ENCODE measurements at places on chromosomes 6 and 20.

DNA sequence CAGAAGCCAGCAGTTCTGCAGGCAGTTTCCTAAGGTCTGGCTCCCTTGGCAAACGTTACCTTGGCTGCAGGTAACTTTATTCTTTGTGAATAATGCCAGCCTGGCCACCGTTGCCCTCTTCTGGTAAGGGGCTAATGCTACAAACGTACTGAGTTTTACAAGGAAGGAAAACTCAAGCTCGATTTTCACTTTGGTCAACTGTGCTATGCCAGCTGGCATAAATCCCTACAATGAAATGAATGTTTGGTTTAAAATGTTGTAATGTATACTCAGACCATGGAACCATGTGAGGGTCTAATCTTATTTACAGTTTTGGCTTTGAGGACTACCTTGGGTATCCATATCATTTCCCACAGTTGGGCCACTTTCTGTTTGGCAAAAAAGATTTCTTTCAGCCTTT is 101.4 kb downstream of the SLX4IP start:
- DNase-seq: no peak

GRCh38 chr6:81561071-81561564 is 191.4 kb downstream of the TENT5A start:
- no peak for DNase-seq

GRCh38 chr6:166997768-166998255 is 1.4 kb upstream of the CEP43 start:
- DNase-seq: peak; percentile 65

DNA sequence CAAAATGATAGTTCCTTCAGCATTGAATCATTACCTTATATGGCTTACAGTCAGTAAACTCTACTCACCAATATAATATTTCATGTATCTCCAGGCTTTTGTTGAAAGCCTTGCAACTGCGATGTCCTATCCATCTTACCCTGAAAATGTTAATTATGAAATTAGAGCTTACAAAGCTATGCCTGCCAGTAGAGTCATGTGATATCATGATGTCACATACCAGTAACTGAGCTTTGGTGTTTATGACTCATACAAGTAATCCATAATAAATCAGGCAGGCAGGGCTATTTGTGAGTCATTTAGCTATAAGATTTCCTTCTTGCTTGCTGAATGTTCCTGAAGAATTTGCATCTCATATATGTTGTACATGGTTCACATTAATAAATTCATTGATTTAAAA is 44.9 kb upstream of the FAM83B start:
- DNase-seq: peak; percentile 82

DNA sequence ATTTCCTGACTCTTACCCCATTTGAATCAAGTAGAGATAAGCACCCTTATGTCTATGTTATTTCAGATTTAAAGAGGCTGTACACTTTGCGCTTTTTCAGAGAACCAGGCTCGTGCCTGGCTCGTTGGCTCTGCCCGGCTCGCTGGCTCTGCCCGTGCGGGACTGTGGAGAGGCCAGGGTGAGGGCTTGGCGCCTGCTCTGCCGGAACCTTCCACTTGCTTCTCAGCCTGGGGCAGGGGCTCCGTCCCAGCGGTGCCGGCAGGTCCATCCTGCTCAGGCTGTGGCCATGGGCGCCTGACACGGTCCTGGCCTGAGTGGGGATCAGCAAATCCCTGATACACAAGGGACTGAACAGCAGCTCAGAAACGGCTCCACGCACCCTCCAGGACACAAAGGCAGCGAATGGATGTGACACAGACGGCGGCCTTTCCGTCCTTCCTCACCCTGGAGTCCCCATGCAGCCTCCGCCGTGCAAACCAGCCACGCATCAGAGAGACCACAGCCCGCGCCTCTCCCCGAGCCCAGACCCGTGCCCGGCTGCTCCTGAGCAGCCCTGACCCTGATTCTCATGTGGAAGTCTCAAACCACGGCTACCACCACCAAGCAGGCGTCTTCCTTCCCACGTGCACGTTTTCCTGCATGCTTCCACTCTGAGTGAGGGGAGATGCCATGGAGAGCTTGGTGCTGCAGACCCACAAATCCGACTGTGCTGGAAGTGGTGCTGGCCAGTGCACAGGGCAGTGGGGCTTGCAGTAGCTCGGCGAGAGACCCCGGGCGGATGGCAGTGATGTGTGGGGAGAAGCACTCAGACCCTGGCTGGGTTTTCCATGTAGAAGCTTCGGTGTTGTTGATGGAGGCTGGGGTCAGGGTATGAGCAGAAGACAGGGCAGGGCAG is 233.9 kb downstream of the ERMARD start:
- DNase-seq: no peak

GRCh38 chr6:106117579-106117978 is 31.4 kb downstream of the PRDM1 start:
- DNase-seq: no peak

- DNase-seq: no peak
Observed at GRCh38 chr6:156691018-156691417, 86.2 kb upstream of the ARID1B start.

GRCh38 chr6:97668716-97669115 is 385.7 kb upstream of the MMS22L start:
- no peak for DNase-seq

- DNase-seq: no peak
Observed at GRCh38 chr6:58290177-58290576, 972.7 kb downstream of the PRIM2 start.

GRCh38 chr6:27081931-27082330 is 165.6 kb upstream of the PRSS16 start:
- no peak for DNase-seq

DNA sequence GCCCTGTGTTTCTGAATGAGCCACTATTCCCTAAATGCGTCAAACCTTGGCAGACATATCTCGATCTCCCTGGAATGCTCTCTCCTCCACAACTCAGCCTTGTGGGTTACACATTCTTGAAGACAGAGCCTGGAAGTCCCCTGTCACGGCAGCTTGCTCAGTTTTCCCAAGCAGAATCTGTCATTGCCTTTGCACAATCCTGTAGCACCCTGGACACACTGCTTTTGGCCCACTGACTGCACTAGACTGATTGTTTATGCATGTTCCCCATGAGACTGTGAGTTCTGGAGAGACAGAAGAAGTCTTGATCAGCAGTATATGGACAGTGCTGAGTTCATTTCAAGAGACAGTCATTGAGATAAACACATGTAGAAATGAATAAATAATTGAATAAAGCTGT is 406.7 kb downstream of the CD83 start:
- no peak for DNase-seq

DNA sequence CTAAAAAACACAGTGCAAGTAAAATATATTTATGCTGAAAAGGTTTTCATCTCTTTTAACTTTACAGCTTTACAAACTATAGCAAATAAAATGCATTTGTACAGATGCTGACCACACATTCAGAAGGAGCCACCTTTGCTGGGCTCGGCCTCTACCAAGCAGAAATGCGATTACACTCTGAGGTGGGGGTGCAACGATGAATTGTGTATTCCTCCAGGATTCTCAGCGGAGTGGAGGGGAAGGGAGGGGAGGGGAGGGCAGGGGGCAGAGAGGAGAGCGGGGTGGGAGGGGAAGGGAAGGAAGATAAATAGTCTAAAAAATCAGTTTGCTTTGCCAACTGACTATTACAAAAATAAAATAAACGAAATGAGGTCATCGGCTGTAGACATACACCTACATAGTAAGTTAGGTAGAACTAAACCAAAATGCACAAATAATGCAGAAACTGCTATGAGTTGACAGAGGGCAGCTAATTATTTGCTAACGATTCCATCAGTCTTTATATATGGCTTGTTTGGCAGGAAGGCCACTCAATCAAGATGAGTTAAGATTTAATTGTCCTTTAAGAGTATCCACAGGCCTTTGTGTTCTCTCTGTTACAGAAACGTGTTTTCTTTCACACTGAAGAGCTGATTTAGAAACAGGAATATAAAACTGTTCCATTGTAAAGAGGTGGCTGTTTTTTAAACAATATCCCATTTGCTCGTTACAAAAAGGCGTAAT is 90.1 kb downstream of the TAF4 start:
- DNase-seq: no peak

DNA sequence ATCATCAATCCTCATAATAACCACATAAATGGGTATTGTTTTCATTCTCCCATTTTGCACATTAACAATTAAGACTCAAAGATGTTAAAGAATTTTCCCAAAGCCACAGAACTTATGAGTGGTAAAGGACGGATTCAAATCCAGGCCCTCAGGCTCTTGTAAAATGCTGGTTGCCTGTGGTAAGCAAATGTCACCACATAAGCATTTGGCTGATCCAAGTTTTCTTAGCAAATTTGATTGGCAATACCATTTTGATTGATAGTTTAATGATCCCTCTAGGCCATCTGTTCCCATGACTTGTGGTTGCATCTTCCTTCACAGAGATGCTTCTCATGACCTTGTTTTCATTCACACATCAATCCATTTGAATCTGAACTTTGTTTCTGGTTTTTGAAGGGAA is 252.0 kb upstream of the RIN2 start:
- no peak for DNase-seq

- peak; percentile 38 for DNase-seq
Observed at GRCh38 chr6:138004430-138005287, 102.6 kb downstream of the PERP start.

DNA sequence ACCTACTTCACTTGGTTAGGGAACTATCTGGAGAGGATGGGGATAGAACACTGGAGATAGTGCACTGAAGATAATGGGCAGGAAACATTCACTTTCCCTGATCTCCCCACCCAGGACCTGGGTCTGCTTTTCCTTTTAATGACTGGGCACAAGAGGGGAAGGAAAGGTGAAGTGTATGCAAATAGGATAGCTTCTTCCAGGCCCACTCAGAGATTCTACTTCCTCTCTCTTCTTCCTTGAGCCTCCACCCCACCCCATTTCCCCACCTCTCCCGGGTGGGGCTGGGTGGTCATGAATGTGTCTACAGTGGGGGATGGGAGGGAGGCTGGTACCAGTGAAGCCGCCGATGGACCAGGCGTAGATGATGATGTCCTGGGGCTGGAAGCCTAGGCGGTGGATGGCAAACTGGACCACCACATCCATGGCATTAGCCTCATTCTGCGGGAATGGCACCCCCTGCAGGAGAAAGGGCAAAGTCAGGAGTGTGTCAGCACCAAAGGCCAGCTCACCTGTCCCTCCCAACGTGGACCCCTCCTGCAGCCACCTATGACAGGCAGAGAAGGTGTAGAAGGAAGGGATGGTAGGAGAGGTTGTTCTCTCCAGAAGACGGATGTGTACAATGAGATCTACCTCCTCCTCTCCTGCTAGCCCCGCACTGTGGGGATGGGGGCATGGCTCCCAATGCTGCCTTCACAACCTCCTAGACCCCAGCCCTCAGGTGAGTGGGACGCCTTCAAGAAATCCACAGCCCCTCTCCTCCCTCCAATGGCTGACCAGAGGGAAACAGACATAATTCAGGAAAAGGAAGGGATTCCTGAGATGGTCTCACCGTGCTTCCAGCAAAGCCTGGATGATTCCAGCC is 8.6 kb upstream of the LY6G5C start:
- DNase-seq: no peak

GRCh38 chr6:134457941-134458340 is 140.0 kb upstream of the SGK1 start:
- DNase-seq: no peak

GRCh38 chr6:26105109-26105730 is 18.0 kb downstream of the HFE start:
- no peak for DNase-seq

DNA sequence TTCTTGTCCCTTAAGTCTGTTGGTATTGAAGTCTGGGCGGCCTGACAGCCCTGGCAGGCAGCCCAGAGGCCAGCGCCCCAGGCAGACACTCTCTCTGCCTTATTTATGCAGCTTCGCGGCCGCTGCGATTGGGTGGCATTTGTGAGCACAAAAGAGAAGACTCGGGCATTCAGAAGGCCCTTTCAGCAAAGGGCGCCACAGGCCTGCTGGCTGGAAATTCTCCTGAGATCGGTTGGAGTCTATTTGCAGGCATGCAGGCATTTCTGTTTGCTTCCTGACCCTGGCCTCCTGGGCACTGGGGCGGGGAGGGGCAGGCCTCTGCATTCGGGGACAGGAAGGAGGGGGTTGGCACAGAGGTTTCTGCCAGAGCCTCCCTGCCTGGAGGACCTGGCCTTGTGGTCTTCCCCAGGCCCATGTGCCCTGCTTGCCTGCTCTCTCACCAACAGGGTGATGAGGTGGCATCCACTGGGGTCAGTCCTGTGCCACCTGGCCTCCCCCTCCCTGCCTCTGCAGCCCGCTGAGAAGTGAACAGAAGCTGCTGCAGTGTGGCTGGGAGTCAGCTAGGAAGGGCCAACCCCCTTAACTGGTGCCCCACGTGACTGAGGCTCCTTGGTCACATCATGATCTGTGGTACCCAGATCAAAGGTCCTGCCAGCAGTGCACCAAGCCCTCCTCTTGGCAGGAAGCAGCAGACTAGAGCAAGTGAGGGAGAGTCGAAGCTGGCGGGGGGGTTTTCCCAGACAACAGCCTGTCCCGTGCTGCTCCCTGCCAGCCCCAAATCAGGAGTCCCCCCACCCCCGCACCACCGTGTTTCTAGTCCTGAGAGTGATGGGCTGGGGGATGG is 16.6 kb upstream of the CCDC167 start:
- DNase-seq: peak; percentile 28

GRCh38 chr20:56359212-56360132 is 698 bp downstream of the FAM210B start:
- peak; percentile 85 for DNase-seq

GRCh38 chr6:140036196-140036595 is 661.7 kb upstream of the CITED2 start:
- no peak for DNase-seq

- no peak for DNase-seq
Observed at GRCh38 chr6:134734312-134734869, 215.5 kb downstream of the ALDH8A1 start.

DNA sequence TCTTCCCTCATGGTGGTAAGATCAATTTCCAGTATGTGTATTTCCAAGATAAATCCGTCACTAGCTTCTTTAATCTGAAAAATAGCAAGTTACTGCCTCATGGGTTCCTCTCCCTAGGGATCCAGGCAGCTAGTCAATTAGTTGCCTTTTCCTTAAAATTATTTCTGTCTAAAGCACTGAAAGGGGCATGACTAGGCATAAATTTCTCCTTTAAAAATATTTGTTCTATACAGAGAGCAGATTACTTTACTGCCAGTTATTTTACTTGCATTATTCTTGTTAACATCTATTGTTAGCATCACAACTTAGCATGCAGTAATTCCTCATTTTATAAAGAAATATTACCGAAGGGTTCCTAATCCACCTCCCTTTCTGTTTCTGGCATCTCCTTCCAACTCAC is 1.4 kb downstream of the MTCL3 start:
- no peak for DNase-seq

- DNase-seq: no peak
Observed at GRCh38 chr6:143828572-143828971, 14.6 kb upstream of the LTV1 start.

DNA sequence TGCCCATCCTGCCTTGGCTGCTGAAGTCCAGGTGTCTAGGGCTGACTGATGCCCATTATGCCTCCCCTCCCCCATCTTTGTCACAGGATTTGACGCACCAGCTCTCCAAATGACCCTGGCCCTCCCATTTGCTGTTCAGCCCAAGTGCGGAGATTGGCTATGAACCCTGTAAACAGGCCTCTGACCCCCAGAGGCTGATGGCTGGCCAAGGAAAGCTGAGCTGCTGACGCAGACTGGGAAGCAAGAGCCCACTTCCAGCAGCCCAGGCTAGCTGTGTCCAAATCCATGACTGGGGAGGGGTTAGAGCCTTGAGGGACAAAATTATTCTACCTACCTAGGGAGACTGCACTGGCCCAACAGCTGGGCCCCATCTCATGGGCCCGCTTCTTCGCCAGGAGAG is 797 bp upstream of the GNRH2 start:
- DNase-seq: no peak

GRCh38 chr6:111985202-111985731 is 68.6 kb upstream of the CCN6 start:
- peak; percentile 92 for DNase-seq
